ENCODE measurements at places on chromosomes 4 and X.

DNA sequence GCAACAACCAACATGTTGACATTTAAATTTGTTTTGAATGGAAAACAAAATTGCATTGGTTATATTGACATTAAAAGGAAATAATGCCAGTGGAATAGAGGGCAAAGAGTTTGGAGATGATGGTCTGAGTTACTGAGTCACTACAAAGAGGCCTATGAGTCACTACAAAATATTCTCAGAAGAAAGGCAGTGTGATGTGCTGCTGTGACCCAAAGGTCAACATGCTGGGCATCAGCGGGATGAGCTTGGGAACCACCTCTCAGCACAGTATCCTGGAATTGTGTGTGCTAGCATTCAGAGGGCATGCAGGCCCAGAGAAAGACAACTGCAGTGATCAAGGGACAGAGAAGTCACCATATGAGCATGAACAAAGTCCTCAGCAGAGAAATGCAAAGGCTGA, 2.8 kb downstream of the CMC4 start:
- no peak for DNase-seq

- no peak for DNase-seq
These were observed at the start of gene CXCR3 for GRCh38 chrX:71618303-71618721. Gene CXCR3, minus strand, starts transcription at chrX:71618511. Its CDS starts 62 bp downstream, at chrX:71618449.

- DNase-seq = no peak
These were observed 307 bp downstream of the ATG4A start for GRCh38 chrX:108091878-108092291.

DNA sequence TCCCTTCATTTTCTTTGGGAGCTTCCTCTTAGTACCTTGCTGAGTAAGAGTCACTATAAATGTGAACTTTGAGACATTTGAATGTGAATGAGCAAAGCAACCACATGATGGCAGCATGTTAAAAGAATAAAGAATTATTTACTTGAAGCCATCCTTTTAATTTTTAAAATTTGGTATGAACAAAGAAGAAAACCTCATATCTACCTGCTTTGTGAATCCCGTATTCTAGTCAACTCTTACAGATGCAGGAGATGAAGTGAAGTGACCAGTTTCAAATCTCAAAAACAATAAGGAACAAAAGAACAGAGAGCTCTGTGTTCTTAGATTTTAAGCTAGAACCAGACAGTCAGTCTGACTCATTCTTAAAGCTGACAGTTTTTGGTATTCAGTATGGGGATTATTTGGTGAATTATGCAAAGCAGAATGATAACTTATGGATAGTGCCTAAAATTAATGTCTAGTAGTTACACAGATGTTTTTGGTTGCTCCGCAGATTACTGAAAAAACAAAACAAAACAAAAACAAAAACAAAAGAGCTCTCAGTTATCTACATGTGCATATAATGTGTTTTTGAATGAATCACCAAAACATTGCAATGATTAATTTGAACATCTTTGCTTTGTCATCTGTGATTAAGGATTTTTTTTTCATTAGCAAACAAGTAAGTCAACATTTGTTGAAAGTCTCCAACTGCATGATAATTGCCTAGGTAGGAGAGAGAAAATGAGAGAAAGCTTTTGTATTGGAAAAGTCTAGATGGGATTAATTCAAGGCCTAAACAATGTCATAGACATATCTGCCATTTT, 48.2 kb upstream of the H2AZ1 start:
- DNase-seq = no peak

DNA sequence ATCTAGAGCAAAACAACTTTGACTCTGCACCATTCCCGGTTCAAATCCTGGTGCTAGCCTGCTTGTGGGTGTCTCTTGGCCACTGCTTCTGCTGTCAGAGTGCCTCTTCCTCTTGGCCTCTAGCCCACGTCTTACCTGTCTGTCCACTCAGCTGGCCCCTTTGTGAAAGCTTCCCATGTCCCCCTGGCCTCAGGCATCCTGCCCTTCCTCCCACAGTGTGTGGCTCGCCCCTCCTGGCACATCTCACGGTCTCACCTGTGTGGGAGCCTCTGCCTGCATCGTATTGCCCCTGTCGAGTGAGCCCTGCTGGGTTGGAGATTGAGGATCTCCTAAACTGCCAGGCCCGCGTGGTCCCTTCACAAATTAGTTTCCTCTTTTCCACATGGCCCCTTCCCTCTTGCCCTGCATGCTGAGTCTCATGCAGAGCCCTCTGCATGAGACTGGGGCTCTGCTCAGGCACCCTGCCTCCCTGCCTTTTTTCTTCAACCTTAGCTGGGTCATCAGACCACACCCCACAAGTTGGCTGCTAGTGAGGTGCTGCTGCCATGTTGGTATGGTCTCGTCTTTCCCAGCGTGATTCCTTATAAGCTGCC, 53.7 kb upstream of the TADA2B start:
- no peak for DNase-seq

DNA sequence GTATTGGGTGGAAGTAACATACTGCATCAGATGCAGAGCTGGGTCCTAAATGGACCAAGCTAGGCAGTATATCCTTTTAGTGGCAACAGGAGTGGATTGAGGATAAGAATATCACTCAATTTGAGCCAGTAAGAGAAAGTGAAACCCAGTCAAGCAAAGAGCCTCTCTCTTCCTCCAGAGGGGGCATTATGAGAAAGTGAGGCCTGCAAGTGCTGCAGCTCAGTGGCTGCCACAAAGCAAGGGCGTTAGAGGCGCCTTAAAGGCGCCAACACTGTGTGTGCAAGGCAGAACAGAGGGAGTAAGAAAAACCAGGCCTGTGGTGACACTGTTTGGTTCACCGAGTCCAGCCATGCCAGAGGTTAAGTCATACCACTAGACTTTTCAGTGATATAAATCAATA, 17.5 kb downstream of the STX18 start:
- no peak for DNase-seq

GRCh38 chrX:140664939-140665338, 44.6 kb upstream of the LINC00632 start:
- peak; percentile 1 for DNase-seq

- DNase-seq = no peak
These were observed 43.4 kb downstream of the PTTG2 start for GRCh38 chr4:38003628-38004027.

GRCh38 chr4:57020467-57021101, 41.9 kb downstream of the POLR2B start:
- no peak for DNase-seq

- no peak for DNase-seq
These were observed 411.7 kb downstream of the ARHGAP24 start for GRCh38 chr4:85886665-85887064.

DNA sequence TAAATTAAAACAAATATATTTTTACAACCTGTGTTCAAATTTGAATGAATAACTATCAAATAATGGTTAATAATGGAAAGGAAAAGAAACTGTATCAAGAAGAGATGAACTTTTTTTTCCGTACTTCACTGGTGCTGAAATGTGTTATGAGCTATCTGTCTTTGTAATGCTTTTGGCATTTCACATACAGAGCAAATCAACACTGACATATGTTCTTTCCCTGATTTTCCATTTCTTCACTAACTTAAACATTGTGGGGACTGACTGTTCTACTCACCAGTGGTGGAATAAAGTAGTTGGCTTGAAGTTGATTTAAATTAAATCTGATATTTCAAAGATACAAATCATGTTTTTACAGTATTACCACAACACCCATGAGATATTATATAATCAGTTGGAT, 304.0 kb upstream of the BMP3 start:
- no peak for DNase-seq

- DNase-seq = no peak
These were observed 115.1 kb downstream of the NDST4 start for GRCh38 chr4:114998316-114998715.

- no peak for DNase-seq
These were observed 244.6 kb upstream of the TENM3 start for GRCh38 chr4:181998398-181999295.

DNA sequence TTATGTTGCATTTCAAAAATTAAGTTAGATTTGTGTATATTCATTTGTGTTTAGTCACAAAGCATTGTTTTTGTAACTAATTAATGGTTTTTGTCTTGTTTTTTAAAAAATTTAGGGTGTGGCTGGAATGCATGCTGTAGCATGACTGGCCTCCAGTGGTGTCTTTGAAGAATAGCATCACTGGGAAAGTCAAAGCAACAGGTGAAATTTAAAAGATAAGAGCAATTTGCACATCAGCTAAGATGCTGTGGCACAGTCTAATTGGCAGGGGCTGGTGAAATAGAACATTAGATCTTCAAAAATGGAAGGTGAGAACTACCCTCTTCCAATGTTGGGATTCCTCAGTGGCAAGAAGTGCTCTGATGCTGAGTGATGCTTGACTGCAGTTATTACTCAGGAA, 45.3 kb downstream of the ANK2 start:
- peak; percentile 43 for DNase-seq

DNA sequence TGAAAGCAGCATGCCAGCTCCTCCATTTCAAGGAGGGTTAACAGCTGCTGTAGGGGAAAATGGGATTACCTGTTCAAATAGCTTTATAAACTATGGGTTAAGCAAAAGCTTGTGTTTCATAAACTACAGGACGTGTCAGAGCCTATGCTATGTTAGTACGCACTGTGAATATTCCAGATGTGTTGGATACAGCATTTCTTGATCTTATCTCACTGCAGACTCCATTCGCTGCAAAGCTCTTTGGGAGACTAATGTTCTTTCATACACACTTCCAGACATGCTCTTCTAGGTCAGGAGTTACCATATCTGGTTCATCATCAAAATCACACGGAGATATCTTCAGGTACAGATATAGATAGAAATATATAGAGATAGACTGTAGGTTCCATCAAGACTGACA, 281.2 kb upstream of the FAM241A start:
- DNase-seq = peak; percentile 59

DNA sequence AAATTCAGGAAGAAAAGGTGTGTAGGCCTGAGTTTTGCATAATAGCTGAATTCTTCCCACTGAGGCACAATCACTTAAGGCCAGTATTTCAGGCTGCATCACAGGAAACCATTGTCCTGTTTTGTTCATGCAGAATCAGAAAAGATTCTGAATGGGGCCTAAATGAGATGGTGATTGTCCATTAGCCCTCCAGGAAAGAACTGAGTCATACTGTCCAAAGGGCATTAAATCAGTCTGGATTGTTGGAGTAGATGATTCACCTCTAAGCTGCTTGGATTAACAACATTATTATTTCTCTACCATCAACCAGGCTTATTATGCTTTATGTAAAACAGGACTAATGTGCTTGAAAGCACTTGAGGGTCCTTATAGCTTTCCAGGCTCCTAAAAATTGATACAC, 36.2 kb downstream of the CT47B1 start:
- no peak for DNase-seq

DNA sequence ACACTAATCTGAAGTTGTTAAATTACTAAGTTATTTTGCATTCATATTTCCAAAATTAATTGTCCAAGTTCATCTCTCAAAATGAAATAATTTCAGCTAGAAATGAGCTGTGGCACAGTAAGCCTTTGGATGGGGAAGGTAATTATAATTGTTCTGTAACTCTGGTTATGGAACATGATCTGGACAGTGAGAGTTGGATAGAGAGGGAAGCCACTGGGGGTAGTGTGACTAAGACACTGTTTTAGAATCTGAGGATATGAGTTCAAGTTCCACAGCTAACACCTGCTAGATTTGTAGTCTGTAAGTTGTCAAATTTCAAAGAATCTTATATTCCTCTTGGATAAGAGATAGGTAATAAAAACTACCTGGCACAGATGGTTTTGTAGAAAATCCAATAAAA, 49.5 kb downstream of the DMD start:
- DNase-seq = no peak

DNA sequence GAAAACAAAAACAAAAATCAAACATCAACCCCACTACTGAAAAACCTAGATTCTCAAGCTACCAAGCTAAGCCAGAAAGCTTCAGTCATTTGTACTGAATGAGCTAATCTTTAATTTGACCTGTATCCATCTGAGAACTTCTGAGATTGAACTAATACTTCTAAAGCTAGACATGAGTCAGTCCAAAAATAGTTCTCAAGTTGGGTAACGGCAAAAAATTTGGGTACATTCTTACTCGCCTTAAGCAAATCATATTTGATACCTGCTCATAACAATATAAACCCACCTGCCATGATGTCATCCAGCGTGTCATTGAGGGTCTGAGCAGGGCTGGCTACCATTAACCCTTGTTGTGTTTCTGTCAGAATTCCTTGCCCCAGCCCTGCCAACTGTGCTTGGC, 69.7 kb upstream of the COX18 start:
- DNase-seq = no peak

DNA sequence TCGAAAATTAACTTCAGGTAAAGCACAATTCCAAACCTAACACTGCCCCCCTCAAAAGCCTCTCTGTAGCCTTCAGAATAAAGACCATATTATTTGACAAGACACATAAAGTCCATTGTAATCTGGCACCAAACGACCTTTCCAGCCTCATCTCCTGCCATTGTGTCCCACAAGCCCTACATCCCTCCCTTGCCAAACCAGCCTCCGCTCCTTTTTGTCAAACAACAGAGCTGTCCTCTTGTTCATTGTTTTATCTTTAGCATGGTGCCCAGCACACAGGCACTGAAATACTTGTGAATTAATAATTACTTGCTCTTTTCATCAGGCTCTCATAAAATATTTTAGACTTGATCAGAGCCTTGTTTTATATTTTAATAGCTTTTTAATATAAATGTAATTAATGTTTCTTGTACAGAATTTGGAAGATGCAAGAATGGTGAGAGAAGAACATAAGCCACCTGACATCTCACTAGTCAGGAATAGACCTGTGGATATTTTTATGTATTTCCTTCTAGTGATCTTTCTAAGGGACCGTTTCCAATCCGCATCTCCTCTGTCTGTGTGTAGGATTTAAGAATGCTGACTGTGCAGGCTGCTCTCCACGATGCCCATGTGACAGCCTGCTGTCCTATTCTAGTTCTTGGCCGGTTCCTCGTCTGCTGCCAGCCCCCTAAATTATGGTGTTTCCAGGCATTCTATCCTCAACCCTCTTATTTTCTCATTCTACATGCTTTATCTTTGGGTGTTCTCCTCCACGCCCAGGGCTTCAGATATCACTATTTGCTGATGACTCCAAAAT, 3.0 kb upstream of the IRF2 start:
- DNase-seq = no peak

- DNase-seq = no peak
These were observed 9.1 kb downstream of the RPGR start for GRCh38 chrX:38318196-38318595.

DNA sequence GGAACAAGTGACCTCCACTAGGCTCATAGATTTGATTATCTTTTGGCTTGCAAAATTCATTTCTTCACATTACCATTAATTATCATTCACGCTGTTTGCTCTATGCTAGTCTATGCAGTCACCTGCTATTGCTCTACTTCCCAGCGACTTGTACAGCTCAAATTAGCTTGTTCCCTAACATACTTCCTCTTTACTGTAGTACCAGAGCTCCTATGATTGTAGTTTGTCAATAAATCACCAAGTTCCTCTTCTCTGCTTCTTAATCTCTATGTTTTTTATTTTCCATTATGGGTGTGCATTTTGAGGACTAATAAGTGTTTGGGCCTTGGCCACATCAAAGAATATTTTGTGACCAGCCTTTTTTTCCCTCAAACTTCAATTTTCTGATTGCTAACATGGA, 6.2 kb upstream of the GSPT2 start:
- DNase-seq = no peak

DNA sequence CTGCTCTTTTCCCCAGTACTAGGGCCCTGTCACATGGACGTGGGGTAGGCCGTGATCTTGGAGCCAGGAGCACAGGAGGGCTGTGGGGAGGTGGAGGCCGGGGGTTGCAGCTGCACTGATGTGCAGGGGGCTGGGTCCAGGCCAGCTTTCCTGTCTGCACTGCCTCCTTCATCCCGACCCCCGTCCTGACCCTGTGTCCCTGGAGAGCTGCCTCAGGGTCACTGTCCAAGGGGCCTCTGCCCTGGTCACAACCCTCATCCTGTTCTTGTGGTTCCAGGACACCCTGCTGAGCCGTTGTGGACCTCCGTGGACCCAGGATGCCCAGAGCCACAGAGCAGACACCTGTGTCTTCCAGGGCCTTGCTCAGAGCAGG, 91.7 kb upstream of the ADRA2C start:
- no peak for DNase-seq
